ENCODE measurements at places on chromosomes 7 and 10.

DNA sequence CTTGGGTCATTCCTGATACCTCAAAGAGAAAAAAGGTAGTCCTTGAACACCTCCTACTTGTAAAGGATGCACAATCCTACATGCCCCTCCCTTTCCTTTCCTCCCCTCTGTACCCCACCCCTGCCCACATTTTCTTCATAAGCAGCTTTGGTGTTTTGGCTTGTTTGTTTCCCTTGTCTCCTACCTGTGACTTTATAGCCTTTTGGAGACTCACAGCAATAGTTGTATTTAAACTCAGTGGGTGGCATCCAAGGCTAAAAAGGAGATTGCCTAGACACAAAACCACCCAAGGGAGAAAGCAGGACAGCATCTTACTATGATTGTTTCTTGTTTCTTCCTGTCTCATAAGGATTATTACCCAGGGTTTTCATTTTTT, 63.4 kb downstream of the EGFR start:
- no peak for DNase-seq

- no peak for DNase-seq
These were observed 26.2 kb downstream of the PAPOLB start for GRCh38 chr7:4835398-4836205.

DNA sequence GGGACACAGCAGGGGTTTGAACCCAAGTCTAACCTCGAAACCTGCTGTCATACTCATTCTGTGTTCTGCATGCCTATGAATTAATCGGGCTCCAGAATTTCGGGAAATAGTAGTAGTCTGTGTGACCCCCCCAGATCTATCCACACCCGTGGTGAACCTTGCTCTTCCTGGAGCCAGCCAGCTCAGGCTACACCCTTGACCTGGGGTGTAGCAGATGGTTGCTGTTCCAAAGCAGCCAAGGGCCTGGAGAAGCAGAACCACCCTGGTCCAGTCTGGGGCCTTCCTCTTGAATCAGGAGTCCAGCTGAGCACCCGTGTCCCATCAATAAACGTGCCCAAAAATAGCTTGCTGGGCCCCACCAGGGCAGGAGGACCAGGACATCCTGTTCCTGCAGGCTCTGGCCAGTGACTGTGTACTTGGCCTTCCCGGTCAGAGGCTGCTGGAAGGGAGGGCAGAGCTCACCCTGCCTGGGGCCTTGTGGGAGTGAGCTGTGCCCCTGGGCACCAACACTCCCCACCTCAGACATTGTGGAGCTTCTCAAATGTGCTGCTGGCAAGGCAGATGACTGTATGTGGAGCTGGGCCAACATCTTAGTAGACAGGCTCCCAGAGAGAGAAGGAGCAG, 101.2 kb upstream of the ZNF716 start:
- no peak for DNase-seq

- no peak for DNase-seq
These were observed 56.1 kb downstream of the HACD1 start for GRCh38 chr10:17561111-17561510.

DNA sequence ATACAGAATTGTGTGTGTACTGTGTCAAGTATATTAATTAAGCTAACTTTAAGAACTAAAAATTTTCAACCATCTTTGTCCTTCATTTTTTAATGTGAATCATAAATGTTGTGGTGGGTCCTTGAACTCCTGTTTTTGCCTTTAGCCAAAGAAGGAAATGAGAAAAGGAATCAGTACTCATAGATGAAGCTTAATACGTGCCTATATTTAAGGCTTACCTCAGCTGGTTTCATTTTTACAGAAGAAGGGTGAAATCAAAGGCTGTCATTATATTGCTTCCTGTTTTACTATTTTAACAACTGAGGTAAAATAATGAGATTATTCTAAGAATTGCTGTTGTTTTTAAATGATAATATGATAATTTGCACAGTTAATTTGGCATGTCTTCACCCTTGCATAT, 6.3 kb upstream of the SNX13 start:
- no peak for DNase-seq

GRCh38 chr7:110246118-110246517, 844.8 kb upstream of the LRRN3 start:
- no peak for DNase-seq

DNA sequence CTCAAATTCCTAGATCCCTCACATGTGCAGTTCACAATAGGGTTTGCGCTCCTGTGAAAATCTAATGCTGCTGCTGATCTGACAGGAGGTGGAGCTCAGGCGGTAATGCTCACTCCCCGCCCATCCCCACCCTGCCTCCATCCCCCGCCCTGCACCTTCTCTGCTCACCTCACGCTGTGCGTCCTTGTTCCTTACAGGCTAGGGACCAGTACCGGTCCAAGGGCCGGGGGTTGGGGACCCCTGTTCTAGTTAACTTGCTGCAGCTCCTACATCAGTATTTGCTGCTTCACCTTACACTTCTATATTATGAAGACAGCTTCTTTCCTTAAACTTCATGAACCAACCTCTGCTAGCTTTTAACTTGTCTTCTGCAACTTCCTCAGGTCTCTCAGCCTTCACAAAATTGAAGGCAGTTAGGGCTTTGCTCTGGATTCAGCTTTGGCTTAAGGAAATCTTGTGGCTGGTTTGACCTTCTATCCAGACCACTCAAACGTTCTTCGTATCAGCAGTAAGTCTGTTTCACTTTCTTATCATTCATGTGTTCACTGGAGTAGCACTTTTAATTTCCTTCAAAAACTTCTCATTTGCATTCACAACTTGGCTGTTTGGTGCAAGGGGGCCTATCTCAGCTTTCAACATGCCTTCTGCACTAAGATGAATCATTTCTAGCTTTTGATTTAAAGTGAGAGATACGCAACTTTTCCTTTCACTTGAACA, 1.7 kb upstream of the TNKS2 start:
- peak; percentile 30 for DNase-seq

DNA sequence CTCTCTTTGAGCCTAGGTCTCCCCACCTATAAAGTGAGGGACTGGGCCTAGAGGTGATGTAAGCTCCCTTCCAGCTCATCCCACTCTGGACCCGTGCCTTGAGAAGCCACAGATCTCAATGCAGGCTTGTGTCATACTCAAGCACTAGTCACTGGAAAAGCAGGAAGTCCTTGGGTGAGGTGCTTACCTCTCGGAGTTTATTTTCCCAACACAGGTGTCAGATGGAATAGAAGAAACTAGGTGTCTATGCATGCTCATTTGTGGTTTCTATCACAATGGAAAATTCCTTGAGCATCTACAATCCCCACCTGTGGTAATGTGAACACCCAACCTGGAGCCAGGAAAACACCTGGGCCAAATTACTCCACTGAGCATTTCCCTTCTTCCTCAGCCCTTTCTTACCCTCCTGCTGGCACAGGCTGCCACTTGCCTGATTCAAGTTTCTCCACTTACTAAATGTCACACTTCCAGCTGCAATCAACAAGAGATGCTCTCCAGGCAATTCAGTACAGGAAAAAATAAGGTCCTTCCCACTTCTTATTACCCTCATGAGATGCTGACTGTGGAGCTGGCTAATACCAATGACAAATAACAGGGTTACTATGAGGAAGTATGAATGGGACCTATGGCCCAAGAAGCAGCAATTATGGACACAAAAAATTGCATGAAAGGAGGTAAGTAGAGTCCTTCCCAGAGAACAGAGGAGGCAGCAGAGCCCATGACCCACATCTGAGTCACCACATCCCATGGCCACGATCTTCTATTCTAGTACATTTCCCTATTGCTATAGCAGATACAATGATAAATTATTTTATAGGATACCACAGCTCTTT, 13.1 kb downstream of the LSM5 start:
- no peak for DNase-seq

GRCh38 chr10:84548869-84549268, 220.5 kb downstream of the CCSER2 start:
- no peak for DNase-seq

DNA sequence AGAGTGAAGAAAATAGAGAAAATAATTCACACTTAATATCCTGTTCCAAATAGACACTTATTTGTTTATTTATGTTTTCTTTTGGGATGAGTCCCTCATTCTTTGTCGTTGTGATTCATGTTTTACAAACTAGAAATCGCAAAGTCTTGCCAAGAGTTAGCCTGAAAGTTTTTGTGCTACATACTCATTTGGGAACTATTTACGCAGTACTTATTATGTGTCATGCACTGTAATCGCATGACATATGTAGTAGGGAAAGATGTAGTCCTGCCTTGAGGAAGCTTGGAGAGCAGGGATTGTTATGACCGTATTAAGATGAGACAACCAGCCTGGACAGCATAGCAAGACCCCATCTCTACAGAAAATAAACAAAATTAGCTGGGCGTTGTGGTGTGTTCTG, 189.3 kb downstream of the ABCA13 start:
- no peak for DNase-seq

- no peak for DNase-seq
These were observed 100.5 kb downstream of the GLCCI1 start for GRCh38 chr7:8068892-8069686.

DNA sequence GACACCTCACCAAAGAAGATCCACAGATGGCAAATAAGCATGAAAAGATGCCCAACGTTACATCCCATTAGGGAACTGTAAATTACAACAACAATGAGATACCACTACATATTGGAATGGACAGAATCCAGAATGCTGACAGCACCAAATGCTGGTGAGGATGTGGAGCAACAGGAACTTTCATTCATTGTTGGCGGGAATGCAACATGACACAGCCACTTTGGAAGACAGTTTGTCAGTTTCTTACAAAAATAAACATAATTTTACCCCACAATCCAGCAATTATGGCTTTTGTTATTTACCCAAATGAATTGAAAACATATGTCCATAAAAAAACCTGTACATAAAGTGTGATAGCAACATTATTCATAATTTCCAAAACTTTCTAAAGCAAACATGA, 176.8 kb downstream of the C7orf25 start:
- DNase-seq, result no peak

GRCh38 chr7:155299535-155300202, 2.0 kb downstream of the INSIG1 start:
- no peak for DNase-seq

DNA sequence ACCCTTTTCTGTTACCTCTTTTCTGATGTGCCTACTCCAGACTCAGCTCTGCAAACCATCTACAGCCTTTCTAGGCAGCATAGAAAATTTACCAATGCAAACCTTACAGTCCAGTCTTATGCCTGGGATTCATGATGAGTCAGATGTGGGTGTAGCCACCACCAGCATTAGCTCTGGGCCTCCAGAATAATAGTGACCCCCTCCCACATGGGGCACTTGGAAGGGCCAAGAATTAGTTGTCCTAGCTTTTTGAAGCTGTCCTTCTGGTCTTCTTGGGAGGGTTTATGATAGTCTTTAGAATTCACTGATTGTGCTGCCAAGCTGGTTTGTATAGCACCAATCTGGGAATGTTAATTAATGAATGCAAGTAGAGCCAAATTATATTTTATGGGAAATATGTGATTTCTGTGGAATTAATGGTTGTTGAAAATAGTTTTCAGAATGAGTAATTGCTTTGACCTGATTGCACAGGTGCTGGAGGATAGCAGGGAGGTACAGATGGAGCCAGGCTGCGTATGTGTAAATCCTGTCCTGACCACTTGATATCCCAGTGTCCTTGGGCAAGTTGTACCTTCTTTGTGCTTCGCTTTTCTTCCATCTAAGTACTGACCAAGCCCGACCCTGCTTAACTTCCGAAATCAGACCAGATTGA, 94.8 kb downstream of the CPED1 start:
- DNase-seq, result no peak

DNA sequence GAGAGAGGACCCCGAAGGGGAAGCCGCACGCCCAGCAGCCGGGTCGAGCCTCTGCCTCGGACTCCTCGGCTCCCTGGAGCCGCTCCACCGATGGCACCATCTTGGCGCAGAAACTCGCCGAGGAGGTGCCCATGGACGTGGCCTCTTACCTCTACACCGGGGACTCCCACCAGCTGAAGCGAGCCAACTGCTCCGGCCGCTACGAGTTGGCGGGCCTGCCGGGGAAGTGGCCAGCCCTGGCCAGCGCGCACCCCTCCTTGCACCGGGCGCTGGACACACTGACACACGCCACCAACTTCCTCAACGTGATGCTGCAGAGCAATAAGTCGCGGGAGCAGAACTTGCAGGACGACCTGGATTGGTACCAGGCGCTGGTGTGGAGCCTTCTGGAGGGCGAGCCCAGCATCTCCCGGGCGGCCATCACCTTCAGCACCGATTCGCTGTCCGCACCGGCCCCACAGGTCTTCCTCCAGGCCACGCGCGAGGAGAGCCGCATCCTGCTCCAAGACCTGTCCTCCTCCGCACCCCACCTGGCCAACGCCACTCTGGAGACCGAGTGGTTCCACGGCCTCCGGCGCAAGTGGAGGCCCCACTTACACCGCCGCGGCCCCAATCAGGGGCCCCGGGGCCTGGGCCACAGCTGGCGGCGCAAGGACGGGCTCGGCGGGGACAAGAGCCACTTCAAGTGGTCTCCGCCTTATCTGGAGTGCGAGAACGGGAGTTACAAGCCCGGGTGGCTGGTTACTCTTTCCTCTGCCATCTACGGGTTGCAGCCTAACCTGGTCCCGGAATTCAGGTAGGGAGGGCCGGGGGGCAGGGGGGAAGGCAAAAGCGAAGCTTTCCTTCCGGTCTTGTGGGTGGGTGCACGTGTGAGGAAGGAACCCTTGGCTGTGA, 973 bp downstream of the GPR158 start:
- no peak for DNase-seq

- DNase-seq, result no peak
These were observed 521.0 kb downstream of the PARD3 start for GRCh38 chr10:34294137-34294536.

GRCh38 chr7:127877951-127878350, 153.3 kb downstream of the LRRC4 start:
- no peak for DNase-seq

DNA sequence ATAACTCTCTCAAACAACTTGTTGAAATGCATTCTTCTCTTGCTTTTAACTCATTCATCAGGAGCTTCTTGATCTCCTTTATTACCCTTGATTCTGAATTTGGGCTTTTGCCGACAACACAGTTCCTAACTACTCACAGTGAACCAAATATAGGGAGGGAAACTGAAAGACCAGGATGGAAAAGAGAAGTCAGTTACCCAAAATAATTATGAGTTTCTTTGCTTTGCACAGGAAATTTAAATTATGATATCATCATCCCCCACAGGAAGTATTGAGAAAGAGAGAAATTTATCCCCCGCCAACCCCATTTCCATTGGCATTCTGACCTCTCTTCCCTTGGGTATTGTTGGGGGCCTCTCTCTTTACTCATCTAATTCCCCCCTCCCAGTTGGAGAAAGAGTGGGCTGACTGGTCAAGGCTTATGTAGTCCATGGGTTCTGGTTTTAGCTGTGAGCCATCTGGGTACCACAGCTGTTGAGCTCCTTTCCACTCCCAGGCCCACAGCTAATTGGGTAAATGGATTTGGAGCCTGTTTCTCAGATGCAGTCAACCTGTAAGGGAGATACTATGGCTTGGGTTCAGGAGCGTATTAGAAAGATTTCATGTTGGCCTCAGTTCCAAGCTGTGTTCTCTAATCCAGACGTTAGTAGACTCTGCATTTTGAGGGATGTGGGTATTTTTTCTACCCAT, 109.0 kb downstream of the FZD1 start:
- DNase-seq, result no peak

- no peak for DNase-seq
These were observed 23.5 kb downstream of the YKT6 start for GRCh38 chr7:44224080-44224973.

Measured in stimulated activated CD8-positive, alpha-beta memory T cell treated with anti-CD3 and anti-CD28 coated beads, Interleukin-15, amount 100 ng/mL, for 48 hours (primary cell).